ENCODE measurements at places on chromosomes 5 and 9.

- H3K27me3 ChIP-seq = no peaks in the 10 kb centered on the region
- no peak overlapping the region for H3K27ac ChIP-seq
- H3K4me3 ChIP-seq = no peak overlapping the region
- DNase-seq = no peak
- H3K4me1 ChIP-seq = peaks cover 4% of the 10 kb centered on the region
These were observed 18.6 kb downstream of the ARPC5L start for GRCh38 chr9:124880501-124880900.

GRCh38 chr9:126395439-126396212, 69.0 kb downstream of the MVB12B start:
- DNase-seq = no peak
- peaks cover 67% of the 10 kb centered on the region for H3K4me1 ChIP-seq
- no peaks in the 10 kb centered on the region for H3K27me3 ChIP-seq
- peaks cover 34% of the 10 kb centered on the region for H3K36me3 ChIP-seq

DNA sequence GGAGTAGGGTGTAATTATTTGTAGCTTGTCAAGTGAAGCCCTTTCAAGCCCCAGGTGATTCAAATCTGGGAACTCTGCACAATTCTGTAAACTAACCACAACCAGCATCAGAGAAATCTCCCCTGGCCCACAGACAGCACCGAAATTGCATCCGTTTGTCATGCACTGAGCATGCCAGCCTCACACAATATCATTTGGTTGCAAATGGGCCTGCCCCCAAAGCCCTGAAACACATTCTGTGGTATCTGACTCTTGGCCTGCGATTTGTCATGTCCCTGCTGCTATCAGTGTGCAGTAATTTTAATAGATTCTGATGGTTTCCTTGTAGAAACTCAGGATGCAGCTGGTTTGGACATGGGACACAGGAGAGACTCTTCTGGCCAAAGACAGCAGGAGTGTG, 35.3 kb downstream of the SNX24 start:
- H3K27ac ChIP-seq = no peak overlapping the region
- no peak for DNase-seq
- no peak overlapping the region for H3K4me3 ChIP-seq
- H3K4me1 ChIP-seq = peaks cover 5% of the 10 kb centered on the region
- H3K27me3 ChIP-seq = no peaks in the 10 kb centered on the region

GRCh38 chr9:87883274-87883673, 597 bp downstream of the SPATA31E1 start:
- H3K36me3 ChIP-seq = no peaks in the 10 kb centered on the region
- no peak overlapping the region for H3K4me3 ChIP-seq
- H3K27me3 ChIP-seq = peaks cover 2% of the 10 kb centered on the region
- no peak for DNase-seq
- no peaks in the 10 kb centered on the region for H3K4me1 ChIP-seq
- no peak overlapping the region for H3K27ac ChIP-seq

DNA sequence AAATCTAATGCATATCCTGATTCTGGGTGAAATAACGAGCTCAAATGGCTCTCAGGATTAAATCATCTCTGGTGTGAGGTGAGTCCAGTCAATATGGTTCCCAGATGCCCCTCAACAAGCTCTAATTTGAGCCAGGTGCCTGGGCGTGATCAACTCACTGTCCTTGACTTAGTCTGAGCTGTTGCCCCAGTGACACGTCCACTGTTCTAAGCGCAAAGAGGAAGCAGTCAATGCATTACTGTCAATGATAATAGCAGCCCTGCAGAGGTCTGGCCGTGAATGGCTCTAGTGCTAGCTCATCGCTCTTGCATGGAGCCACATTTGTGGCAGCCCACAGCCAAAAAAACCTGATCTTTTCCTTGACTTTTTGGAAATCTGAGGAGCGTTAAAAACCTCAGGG, 128.6 kb upstream of the EFNA5 start:
- peaks cover 8% of the 10 kb centered on the region for H3K27me3 ChIP-seq
- peaks cover 4% of the 10 kb centered on the region for H3K36me3 ChIP-seq
- H3K4me3 ChIP-seq = no peak overlapping the region
- DNase-seq = no peak
- H3K27ac ChIP-seq = no peak overlapping the region

DNA sequence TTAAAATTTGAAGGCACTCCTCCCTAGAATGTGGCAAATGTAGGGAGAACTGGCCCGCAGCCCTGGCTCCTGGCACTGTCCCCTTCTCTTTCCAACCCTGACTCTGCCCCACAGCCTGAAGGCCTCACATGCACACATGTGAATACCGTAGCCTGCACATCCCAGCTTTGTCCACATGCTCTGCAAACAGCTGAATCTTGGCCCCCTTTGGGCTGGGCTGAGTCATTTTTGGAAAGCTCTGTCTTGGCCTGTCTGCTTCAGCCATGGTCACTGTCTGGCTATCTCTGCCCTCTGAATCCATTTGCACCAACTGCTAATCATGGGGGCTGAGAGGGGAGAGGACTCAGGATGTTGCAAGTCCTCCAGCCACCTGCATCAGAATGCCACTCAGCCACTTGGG, 22.1 kb upstream of the GALNT10 start:
- H3K36me3 ChIP-seq = no peaks in the 10 kb centered on the region
- DNase-seq = no peak
- peaks cover 19% of the 10 kb centered on the region for H3K27me3 ChIP-seq
- H3K4me1 ChIP-seq = peaks cover 6% of the 10 kb centered on the region

- H3K4me3 ChIP-seq = no peak overlapping the region
- H3K27ac ChIP-seq = no peak overlapping the region
- DNase-seq = peak; percentile 15
These were observed 246.0 kb downstream of the GADD45G start for GRCh38 chr9:89850631-89851325.

- peaks cover 2% of the 10 kb centered on the region for H3K36me3 ChIP-seq
- H3K27me3 ChIP-seq = peaks cover 3% of the 10 kb centered on the region
- H3K4me1 ChIP-seq = peaks cover 21% of the 10 kb centered on the region
These were observed 383.6 kb downstream of the GADD45G start for GRCh38 chr9:89988458-89988857.

GRCh38 chr5:118533156-118533555, 455.2 kb downstream of the DTWD2 start:
- H3K27ac ChIP-seq = no peak overlapping the region
- H3K27me3 ChIP-seq = no peaks in the 10 kb centered on the region
- no peak for DNase-seq
- H3K36me3 ChIP-seq = no peaks in the 10 kb centered on the region

- H3K4me1 ChIP-seq = no peaks in the 10 kb centered on the region
- H3K27ac ChIP-seq = no peak overlapping the region
- H3K4me3 ChIP-seq = no peak overlapping the region
- DNase-seq = no peak
- H3K27me3 ChIP-seq = peaks cover 10% of the 10 kb centered on the region
- no peaks in the 10 kb centered on the region for H3K36me3 ChIP-seq
These were observed 47.3 kb upstream of the ACTBL2 start for GRCh38 chr5:57529864-57530263.

DNA sequence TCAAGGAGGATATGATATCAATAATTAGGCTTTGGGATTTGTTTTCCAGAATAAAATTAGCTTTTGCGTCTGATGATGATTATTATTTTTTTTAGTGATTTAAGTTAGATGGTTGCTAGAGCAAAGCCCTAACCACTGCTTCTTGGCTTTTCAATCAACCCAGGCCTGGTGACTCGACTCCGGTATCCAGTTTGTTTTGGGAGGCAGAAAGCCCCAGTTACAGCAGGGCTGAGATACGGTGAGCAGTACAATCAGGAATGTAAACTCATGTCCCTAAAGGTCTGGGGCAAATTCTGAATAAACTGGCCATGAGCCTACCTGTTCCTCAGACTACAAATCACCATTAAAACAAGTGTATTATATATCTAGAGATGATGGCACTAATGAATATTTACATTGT, 24.4 kb upstream of the CYFIP2 start:
- H3K27me3 ChIP-seq = no peaks in the 10 kb centered on the region
- H3K4me3 ChIP-seq = no peak overlapping the region
- H3K27ac ChIP-seq = no peak overlapping the region
- no peak for DNase-seq
- H3K36me3 ChIP-seq = peaks cover 80% of the 10 kb centered on the region
- H3K4me1 ChIP-seq = peaks cover 45% of the 10 kb centered on the region
